Common myeloid progenitor, CD34-positive (primary cell): ENCODE measurements at places on chromosomes 16 and 17.

DNA sequence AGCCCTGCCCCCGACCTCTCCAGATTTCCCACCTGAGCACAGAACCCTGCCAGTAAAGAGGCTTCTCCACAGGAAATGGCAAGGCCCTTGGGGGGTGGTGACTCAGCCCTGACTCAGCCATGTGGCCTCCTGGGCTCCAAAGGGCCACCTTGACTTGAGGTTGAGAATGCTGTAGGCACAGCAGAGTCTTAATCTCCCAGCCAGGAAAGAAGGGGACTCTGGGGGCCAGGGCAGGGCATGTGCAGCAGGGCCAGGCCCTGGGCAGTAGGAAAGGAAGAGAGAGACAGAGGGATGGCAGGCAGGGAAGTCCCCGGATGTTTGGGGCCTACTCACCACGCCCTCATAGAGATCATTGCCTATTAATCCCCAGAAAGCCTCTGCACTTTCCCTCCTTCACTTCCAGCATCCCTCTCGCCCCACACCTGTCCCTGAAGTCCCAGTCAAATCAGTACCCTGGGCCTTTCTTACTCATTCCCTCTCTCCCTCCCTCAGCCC, 4.8 kb upstream of the ITGA3 start:
- peak; percentile 44 for DNase-seq

GRCh38 chr17:48236681-48237134, 129.1 kb downstream of the SNX11 start:
- peak; percentile 24 for DNase-seq

GRCh38 chr17:6427279-6427781, 7.6 kb downstream of the AIPL1 start:
- peak; percentile 86 for DNase-seq

- DNase-seq: no peak
These were observed 230.4 kb downstream of the PARN start for GRCh38 chr16:14399378-14400284.

GRCh38 chr16:88973415-88974050, 3.5 kb downstream of the CBFA2T3 start:
- no peak for DNase-seq

DNA sequence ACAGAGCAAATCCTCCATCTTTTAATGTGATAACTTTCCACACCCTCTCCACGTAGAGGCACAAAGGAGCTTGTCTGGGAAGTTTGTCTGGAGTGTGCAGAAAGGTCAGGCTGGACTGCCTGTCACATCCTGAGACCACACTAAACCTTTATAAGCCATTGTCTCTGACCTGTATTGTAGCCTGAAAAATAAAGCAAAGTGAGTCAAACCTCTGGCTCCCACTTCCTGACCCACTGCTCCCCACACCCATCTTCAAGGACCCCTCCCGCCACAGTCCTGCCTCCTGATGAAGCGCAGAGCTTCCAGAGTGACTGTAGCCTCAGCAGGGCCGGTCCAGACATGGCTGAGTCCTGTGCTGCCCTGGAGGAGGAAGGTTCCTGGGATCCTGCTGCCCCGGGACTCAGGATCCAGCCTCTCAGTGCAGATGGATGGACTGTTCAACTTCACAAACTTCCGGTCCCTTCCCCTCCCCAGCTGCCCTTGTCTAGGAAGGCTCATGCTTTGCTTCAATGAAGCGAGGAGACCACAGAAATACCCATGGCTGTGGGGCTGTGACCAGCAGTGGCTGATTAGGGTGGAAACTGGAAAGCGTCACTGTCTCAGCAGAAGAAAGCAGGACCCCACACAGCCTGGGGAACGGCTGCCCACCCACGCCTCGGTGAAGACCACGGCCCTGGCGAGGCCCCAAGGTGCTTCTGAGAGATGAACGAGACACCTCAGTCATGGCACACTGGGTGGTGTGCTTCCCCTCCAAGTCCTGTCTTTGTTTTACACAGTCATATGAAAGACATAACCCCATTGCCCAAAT, 30.9 kb upstream of the CLEC18B start:
- DNase-seq: no peak

DNA sequence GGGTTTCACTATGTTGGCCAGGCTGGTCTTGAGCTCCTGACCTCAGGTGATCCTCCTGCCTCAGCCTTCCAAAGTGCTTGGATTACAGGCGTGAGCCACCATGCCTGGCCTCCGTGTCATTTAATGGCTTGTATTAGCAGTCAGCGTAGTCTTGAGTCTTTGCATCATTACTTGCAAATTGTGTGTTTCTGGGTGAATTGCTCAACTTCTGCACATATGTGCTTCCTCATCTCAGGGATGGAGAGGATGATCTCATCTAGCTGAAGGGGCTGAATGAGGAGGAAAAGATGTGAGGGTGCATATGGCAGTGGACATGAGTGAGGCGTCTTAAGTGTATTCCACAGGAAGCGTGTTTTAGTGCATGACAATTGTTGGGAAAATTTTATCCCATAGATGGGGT, 155.8 kb downstream of the SNX29 start:
- peak; percentile 18 for DNase-seq

DNA sequence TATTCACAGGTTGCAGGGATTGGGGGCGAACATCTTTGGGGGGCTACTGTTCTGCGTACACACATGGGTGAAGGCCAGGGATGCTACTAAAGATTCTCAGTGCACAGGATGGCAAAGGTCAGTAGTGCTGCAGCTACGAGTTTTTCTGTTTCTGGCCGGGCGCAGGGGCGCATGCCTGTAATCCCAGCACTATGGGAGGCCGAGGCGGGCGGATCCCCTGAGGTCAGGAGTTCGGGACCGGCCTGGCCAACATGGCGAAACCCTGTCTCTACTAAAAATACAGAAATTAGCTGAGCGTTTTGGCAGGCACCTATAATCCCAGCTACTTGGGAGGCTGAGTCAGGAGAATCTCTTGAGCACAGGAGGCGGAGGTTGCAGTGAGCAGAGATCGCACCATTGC, 3.9 kb upstream of the ZNF598 start:
- DNase-seq: no peak

DNA sequence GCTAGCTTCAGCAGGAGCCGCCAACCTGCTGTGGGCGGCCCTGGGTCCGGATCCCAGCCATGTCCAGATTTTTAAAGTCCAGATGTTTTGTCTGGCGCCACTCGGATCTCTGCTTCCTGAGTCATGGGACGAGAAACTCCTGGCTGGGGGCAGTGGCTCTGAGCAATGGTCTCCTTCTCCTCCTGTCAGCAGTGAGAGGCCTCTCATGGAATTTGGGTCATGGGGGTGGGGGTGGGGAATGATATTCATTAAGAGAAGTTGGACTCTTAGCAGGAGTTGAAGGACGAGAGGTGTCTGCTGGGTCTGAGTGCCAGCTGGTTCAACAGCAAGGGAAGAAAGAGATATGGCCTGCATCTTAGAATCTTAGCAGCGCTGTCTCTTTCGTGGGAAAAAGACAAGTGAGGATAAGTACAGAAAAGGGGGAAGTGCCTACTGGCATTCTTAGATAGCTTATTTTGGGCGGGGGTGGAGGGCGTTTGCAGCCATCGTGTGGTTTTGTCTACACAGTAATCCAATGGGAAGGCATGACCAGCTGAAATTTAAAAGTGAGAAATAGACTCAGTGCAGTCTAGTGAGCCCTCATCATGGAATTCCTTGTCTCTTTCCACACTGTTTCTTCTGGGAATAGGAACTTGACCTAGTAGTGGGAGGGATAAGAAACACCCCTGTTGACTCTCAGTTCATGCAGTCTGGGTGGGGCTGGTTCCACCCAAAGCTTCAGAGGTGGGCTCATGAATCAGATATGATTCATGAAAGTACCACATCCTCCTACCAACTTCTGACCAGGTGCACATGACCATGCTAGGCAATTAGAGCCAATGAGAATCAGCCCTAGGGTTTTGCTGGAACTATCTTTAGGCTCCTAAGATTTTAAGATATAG, 80.5 kb downstream of the MYH13 start:
- peak; percentile 61 for DNase-seq

DNA sequence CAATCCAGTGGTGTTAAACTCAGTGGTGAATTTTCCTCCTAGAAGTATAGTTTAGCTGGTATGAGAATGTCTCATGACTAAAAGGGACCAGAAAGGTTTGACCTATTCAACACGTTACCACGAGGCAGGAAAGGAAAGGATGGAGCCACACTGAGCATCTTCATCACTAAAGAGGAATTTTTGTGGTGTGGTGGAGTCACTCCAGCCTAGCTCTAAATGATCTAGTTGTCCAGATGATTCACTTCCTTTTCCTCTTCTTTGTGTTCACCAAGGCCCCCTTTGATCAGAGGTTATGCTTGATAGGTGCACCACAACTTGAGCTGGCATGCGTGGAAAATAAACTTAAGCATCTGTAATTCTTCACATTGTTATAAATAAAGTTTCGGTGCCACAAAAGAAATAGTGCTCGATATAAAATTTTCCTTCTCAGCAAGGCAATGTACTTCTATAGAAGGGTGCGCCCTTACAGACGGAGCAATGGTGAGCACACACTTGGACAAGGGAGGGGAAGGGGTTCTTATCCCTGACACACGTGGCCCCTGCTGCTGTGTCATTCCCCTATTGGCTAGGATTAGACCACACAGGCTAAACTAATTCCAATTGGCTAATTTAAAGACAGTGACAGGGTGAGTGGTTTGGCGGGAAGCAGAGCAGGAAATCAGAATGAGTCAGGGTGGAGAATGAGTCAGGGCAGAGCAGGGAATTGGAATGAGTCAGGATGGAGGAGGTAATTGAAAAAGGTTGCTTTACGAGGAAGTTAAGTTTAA, 254.6 kb downstream of the HS3ST3A1 start:
- DNase-seq: peak; percentile 49

- DNase-seq: no peak
These were observed 928 bp downstream of the CASKIN2 start for GRCh38 chr17:75514299-75514918.

- no peak for DNase-seq
These were observed 2.9 kb upstream of the IFI35 start for GRCh38 chr17:43003542-43004172.

GRCh38 chr17:2423271-2423670, 22.4 kb upstream of the MNT start:
- DNase-seq: no peak

DNA sequence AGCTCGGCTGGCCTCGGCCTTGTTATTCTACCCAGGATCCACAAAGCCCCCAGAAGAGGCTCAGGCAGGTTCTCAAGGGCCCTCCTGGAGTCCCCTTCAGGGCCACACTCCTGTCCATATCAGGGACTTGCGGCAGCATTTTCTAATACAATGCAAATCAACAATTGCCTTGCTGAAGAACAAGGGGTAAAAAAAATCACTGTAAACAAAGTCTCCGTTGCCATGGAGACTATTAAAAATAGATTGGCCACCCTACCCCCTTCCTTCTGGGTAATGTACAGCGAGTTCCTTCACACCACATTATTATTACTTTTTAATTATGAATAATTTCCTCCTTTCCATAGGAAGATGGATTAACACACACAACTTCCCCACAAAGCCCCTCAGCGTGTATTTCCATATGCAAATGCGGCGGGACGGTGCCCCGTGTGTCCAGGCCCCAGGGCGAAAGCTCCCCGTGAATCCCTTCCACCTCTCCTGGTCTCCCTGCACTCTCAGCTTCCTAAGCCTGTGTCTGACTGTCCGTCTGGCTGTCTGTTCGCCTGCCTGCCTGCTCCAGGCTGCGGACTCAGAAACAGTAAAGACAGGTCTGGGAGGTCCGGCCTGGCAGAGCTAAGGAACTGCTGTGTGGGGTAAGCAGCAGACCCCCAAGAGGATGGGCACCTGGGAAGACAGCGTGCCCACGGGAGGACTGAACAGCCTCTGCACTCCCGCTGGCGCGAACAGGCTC, 196.6 kb downstream of the RBFOX3 start:
- no peak for DNase-seq
